NCI-H526 (cell line): ENCODE measurements at places on chromosomes 2 and 18.

DNA sequence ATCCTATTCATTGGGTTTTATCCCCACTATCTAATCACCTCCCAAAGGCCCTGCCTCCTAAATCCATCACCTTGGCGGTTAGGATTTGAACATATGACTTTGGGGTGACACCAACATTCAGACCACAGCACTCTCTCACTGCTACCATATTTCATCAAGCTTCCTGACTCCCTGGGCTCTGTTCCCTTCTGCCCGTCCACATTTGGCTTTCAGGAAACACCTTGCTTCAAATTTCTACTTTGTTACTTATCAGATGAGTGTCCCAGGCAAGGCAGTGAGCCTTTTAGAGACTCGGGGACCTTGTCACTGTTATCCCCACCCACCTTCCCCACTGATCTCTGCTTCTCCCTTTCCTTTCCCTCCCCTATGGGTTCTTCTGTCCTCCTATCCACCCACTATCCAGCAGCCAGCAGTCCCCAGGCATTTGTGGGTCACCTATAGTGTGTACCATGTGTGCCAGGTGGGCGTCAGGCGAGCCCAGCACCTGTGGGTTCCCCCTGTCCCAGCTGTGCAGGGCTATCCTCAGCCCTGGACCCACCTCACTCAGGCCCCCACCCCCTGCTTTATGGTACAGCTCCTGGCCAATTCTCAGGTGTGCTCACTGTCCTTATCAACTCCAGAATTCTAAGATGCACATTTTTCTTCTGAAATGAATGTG is 230.9 kb downstream of the LOXHD1 start:
- no peak for DNase-seq

GRCh38 chr2:202721621-202722020 is 86.9 kb downstream of the FAM117B start:
- no peak for DNase-seq

DNA sequence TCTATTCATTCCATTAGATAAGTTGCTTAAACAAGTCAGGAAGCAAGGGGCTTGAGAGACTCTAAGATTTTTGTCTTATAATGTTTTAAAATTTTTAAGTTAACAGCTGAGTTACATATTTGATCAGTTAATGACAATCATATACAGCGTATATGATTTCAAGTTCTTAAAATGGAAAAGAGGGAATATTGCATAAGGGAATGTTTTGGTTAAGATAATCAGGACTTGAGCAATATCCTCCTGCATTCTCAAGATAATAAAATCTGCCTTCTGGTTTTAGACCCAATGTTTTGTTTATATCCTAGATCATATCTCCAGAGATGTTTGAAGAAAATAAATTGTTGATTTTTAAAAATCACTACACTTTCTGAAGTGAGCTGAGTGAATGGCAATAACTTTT is 13.4 kb upstream of the DYNC1I2 start:
- no peak for DNase-seq

DNA sequence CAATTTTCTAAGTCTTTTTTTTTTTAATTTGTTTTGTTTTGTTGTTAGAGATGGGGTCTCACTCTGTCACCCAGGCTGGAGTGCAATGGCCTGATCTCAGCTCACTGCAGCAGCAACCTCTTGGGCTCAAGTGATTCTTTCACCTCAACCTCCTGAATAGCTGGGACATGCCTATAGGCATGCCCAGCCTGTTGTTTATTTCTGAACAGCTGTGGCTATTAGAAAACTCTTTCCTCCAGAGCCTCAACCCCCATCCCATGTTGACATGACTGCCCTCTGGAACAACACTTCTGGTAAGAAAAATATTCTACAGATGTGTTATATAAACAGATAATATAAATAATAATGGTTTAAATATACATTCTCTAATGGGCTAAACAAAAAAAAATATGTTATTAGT is 44.4 kb upstream of the TWSG1 start:
- no peak for DNase-seq

- DNase-seq: no peak
Measured at GRCh38 chr2:82985572-82986197, 1473.4 kb downstream of the SUCLG1 start.

DNA sequence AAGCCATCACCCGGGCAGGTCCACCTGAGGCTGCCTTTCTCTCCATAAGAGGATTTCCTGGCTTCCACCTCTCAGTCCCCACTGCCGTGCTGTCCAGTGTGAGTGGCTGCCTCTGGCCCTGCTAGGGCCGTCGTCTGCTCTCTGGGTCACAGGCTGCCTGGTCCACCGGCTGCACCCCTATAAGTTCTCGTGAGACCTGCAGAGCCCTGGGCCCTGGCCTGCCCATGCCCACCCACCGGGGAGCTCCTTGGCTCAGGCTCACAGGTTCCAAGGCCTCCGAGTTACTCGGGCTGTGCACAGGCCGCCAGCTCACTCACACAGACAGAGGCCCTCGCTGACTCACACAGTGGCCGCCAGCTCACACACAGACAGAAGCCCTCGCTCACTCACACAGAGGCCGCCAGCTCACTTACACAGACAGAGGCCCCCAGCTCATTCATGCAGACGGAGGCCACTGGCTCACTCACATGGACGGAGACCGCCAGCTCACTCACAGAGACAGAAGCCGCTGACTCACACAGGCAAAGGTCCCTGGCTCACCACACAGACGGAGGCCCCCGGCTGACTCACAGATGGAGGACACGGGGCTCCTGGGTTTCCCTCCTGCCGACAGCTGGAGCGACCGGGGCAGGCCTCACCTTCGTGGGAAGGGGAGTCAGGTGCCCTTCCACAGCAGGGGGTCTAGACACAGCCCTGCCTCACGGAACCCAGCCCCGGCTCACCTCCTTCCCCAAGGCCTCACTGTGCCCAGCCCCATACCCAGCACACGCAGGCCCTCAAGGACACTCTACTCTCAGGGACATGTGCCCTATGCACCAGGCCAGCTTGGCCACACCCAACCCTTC is 334.1 kb upstream of the MYT1L start:
- no peak for DNase-seq

GRCh38 chr2:84257831-84258230 is 201.2 kb downstream of the SUCLG1 start:
- DNase-seq: no peak

GRCh38 chr2:6368281-6368680 is 497.4 kb downstream of the CMPK2 start:
- no peak for DNase-seq

DNA sequence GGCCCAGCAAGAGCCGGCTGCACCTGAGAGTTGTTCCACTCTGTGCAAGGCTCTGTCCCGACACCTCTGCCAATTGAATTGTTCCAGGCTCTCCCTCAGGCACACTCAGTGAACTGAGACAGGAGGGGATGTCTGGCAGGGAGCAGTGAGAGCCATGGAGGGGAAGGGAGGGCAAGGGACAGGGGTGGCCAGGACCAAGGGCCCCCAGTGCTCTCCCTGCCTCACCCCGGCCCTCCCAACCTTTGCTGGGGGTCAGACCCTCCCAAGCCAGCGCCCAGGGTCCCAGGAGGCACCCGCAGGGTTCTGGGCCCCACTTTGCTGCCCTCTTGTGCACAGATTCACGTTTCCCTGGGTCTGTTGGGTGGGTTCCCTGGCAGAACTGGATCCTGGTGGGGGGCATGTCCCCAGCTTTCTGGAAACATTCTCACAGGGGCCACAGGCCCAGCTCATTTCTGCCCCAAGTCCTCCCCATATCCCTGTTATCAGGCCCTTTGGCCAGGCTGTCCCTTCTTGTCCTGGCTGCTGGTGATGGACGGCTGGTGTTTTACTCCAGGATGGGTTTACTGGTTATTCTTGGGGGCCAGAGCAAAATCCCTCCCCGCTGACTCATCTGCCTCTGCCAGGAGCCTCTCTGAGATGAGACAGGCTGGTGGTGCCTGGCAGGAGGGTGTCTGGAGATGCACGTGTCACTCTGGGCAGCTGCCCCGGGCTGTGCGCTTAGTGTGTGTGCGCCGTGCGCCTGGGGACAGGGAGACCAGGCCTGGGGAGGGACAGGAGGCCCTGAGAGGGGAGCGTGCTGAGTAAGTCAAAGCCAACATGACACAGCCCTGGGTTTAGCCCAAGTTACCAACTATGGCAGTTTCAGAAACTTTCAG is 136.5 kb upstream of the CTDP1 start:
- DNase-seq: no peak

DNA sequence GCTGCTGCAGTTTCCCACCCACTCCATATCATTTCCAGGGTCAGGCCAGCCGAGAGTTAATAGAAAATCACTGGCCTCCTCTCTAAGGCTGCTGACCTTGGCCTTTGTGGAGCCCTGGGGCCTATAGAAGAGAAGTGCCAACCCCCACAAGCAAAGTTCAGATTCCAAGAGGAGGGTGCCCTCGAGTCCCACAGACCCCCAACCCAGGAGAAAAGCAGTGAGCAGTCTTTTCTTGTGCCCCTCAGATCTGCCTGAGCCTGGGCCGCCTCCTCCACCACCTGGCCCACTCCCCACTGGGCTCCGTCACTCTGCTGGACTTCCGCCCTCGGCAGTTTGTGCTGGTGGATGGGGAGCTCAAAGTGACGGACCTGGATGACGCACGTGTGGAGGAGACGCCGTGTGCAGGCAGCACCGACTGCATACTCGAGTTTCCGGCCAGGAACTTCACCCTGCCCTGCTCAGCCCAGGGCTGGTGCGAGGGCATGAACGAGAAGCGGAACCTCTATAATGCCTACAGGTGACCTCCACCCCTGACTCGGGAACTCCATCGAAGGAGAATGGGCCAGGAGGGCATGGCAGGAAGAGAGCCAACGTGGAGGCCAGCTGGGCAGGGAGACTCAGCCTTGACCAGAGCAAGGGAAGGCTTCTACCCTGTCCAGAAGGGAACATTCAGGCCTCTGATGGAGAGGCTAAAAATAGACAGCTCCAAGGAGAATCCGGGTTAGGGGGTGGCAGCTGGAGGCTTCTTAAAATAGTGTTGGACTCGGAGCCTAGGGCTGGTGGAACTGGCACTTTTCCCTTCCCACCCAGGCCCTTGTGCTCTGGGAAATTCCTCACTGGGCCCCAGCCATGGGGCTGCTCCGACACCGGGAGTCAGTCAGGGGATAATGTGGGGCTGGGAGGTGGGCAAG is 6.2 kb downstream of the PKDCC start:
- no peak for DNase-seq

GRCh38 chr2:219444566-219445091 is 10.0 kb downstream of the SPEG start:
- no peak for DNase-seq

DNA sequence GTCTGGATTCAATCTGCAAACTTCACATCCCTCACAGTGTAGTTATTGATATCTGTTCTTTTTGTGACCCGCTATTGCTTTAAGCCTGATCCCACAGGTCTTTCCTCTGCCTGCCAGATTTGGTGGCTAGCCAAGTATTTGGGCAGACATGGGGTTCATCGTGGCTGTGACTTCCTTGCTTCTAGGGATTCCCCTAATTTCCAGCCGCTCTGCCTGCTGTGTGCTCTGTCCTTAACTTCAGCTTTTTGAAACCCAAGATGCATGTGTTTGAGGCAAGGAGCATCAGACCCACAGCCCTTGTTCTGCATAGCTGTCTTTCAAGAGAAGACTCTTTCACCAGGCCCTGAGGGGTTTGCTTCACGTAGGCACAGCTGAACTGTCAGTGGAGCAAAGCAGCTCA is 54.2 kb downstream of the NCAPH start:
- no peak for DNase-seq

- DNase-seq: no peak
Measured at GRCh38 chr18:63559567-63560491, 17.7 kb downstream of the SERPINB12 start.

GRCh38 chr2:101909760-101910159 is 82.0 kb upstream of the IL1R2 start:
- DNase-seq: no peak

- DNase-seq: no peak
Measured at GRCh38 chr2:182259629-182260150, 167.1 kb downstream of the PDE1A start.

DNA sequence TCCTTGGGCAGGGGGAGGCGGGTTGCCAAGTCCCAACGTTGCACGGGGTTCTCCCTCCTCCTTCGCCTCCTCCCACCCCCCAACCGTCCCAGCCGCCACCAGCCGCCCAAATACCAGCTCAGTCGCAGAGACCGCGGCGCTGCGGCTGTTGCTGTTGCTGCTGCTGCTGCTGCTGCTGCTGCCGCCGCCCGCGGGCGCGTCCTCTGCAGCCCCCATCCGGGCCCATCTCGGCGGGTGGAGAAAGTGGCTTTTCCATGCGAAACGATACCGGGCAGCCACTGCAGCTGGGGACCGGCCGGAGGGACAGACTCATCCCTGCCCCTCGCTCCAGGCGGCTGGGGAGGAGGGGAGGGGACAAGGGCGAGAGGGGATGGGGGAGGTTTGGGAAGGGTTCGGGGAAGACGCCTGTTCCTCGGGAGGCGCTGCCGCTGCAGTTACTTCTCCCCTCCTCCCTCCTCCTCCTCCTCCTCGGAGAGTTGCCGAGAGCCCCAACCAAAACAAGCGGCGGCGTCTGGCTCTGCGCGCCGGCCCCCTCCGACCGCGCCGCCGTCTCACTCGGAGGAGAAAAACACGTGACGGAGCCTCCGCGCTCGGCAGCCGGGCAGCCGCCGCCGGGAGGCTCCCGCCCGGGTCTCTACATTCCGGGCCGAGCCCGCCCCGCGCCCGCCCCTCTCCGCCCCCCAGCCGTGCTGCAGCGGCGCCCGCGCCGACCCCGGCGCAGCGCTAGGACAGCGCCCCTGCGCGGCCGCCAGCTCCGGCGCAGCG is at the start of gene IRS1:
TSS of gene IRS1 (minus strand) at position 610 of the 765 bp plus-strand sequence. CDS start 1,082 bp downstream, outside the sequence.
- peak; percentile 81 for DNase-seq

- DNase-seq: no peak
Measured at GRCh38 chr2:30264274-30264673, 32.9 kb downstream of the LBH start.

DNA sequence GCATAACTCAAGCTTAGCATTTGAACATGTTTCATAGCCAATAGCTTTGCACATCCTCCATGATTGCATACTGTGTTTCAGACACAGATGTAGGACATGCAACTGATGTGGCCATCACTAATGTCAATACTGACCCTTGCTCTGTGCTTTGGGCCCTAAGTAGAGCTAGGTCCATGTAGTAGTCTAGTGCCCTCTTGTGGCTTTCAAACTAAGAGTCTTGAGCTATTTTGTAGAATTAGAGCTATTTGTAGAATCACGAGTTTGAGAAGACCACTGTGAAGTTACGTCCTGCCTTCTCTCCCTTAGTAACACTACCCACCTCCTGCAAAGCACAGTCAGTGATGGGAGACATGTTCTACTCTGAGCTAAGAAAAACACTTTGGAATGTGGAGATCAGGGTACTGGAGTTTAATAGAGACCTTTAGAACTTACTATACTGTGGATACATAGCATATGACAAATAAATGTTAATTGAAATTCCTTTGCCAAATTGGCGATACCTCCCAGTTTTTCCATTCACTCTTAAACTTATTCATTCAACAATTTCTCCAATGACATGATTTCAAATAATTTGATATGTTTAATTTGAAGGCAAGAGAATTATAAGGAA is 306.5 kb upstream of the TNP1 start:
- DNase-seq: peak; percentile 3

GRCh38 chr2:12665334-12665733 is 51.4 kb upstream of the TRIB2 start:
- DNase-seq: no peak

DNA sequence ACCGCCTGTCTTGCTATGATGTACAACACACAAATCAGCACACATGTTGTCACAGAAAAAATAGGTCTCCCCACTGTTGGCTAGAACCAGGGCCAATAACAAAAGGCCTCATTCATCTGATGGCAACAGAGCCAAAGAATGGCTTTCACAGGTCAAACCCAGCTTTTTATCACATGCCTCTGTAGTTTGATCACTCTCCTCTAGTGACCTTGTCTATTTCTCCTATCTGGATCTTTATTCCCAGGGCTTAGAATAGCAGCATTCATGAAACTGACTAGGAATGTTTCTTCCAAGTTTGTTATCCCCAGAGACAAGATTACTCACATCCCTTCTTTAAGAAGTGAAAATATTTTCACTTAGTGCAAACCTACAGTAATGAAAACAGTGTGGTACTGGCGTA is 285.8 kb upstream of the GYPC start:
- DNase-seq: no peak

GRCh38 chr2:190062053-190062452 is 476 bp downstream of the MSTN start:
- no peak for DNase-seq
